ENCODE measurements at places on chromosomes 11 and 22. TPM values are rescaled to one million over a fixed set of nuclear protein-coding genes. Genes with fewer than 3 reads are reported as not detected.

GRCh38 chr11:59172345-59173079, 580 bp downstream of the DTX4 start:
- no peak for DNase-seq

RAPSN gene
- 0.14 TPM for total RNA-seq

- no peak for DNase-seq
Observed at GRCh38 chr11:80505771-80506170, 1064.9 kb upstream of the TENM4 start.

- DNase-seq: no peak
Observed at GRCh38 chr11:85889676-85890579, 34.7 kb downstream of the CCDC83 start.

DNA sequence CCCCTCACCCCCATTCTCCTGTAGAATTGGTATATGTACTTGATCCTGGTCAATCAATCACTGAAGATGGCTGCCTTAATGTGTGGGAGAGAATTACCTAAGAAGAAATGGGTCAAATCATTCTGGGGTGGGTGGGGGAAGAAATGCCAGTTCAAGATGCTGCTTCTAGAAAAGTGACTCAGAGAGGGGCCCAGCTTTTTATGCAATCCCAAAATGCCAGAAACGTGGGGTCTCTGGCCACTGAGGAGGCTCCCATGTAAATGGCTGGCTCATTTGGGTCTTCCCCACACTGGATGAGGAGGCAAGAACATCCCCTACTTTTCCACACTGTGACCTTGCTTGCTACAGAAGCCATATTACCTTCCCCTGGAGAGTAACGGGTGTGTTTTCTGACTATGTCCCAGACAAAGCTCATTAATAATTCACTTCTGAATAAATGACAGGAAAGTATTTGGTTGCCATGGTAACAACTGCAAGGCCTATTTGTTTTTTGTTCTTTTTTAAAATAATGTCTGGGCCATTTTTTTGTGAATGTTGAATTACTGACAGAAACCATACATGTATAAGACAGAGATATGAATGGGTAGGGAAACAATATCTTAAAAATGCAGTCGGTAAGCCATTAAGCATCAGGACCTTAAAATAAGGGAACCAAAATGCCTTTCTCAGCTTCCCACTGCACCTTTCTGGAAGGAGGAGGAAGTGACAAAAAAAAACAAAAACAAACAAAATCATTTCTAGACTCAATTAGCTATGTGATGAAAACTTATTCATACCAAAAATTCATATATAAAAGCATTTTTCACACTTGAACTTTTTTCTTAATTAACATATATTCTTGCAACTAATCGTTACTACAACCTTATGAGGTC, 32.0 kb downstream of the SLC1A2 start:
- DNase-seq: no peak

MSANTD2 gene
- 8.1 TPM for total RNA-seq

DNA sequence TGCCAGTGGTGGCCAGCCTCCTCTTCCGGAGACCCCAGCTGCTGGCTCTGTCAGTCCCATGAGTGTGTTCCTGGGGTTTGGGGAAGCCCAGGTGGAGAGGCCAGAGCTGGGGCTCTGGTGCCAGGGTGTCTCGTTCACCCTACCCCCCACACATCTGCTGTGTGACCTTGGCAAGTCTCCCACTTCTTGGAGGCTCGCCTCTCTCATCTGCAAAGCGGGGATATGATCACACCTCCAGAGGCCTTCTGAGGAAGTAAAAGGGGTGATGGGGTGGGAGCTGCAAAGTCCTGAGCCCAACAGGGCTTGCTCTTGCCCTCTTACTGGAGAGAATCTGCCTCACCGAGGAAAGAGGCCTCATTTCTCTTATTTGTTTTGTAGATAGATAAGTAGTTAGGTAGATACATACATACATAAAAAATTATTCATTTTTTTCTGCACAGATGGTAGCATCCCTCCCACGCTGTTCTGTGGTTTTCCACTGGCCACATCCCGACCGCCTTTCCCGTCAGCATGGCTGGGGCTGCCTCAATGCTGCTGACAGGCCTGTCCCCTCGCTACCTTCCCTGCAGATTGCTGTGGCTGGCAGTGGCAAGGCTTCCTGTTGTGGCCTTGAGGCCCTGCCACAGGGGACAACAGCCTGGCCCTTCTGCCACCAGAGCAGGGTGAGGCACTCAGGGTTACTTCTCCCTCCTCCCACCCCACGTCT, 23.9 kb downstream of the MYO7A start:
- DNase-seq: no peak

- DNase-seq: no peak
Observed at GRCh38 chr11:110077831-110078325, 15.3 kb upstream of the ZC3H12C start.

GRCh38 chr11:44573333-44573732, 7.9 kb downstream of the CD82 start:
- no peak for DNase-seq

- DNase-seq: no peak
Observed at GRCh38 chr11:43392713-43393112, 34.0 kb downstream of the TTC17 start.

GRCh38 chr22:33842421-33843094, 77.7 kb downstream of the LARGE1 start:
- DNase-seq: no peak

C1QTNF5 gene
- total RNA-seq: 101 TPM

DNA sequence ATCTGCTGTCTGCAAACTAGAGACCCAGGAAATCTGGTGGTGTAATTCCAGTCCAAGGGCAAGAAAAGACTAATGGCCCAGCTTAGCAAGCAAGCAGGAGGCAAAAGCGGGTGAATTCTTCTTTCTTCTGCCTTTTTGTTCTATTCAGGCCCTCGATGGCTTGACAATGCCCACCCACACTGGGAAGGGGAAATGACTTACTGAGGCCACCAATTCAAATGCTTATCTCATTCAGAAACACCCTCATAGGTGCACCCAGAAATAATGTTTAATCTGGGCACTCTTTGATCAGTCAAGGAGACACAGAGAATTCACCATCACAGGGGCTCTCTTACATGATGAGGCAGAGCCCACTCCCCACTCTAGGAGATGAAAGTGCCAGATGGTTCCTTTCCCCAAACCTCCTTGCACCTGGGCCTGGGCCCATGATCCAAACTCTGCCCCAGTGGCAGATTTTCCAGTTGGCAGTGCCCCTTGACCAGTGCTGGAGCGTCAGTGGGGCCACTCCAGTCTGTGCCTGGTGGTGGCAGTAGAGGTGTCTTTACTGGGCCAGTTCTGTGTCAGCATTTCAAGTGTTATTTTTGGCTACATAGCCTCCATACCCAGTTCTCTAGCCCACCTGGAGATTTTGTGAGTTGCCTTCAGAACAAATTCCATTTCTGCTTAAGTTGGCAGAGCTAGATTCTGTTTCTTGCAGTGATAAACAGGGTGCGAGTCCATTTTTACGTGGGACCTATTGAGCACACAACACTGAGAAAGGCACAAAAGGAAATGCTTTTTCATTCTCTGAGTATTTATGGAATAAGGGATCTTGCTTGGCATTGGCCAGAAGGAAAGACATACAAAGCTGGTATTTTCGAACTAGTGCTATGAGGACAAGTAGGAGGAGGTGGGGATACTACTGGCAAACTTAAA, 7.5 kb downstream of the ELMOD1 start:
- DNase-seq: no peak

CCDC73 gene
- total RNA-seq: not detected

DNA sequence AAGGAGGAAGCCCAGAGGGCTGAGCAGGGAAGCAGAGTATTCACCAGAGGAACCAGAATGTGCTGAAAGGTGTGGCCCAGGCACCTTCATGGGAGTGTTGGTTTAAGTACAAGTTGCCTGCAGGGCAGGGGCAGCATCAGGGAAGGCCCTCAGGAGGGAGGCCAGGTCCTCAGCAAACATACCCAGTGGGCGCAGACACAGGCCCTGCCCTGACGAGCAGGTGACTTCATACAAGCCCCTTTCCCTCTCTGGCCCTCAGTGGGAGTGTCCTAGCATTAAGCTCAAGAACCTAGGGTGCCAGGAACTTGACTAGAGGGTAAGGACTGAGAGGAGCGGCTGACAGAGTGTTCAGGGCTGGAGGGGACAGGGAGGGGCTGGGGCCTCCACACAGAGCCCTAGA, 7.5 kb upstream of the CASTOR1 start:
- DNase-seq: no peak

- DNase-seq: no peak
Observed at GRCh38 chr22:23849009-23850006, 8.4 kb upstream of the SLC2A11 start.

- no peak for DNase-seq
Observed at GRCh38 chr11:94449437-94449836, 44.2 kb downstream of the MRE11 start.

- DNase-seq: no peak
Observed at GRCh38 chr11:89516496-89516895, 25.3 kb upstream of the NOX4 start.

DNA sequence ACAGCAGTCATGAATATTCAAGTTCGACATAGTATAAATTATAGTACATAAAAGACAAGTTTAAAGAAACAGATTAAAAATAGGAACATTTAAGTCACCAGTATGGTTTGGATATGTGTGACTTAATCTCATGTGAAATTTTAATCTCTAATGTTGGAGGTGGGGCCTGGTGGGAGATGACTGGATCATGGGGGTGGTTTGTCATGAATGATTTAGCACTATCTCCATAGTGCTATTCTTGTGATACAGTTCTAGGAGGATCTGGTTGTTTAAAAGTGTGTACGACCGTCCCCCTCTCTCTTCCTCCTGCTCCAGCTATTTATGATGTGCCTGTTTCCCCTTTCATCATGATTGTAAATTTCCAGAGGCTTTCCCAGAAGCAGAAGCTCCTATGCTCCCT, 3.3 kb downstream of the KDM4E start:
- no peak for DNase-seq

DNA sequence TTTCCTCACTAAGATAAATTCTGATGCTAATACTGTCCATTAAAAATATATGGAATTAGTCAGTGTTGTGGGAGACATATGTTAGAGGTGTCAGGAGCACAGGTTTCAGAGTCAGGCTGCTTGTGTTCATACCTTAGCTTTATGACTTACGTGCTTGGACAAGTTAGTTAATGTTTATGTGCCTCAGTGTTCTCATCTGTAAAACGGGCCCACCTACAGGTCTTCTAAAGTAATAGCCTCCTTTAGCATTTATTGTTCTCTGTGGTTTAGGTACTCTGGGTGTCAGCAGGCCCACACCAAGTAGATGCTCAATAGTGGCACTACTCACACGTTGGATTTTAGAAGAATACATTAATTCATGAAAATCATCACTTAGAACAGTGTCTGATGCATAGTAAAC, 308.7 kb upstream of the ZC3H12C start:
- no peak for DNase-seq

TRPC6 gene
- 0.04 TPM for total RNA-seq

GRCh38 chr22:37765953-37766576, 41.7 kb upstream of the GCAT start:
- DNase-seq: no peak

DNA sequence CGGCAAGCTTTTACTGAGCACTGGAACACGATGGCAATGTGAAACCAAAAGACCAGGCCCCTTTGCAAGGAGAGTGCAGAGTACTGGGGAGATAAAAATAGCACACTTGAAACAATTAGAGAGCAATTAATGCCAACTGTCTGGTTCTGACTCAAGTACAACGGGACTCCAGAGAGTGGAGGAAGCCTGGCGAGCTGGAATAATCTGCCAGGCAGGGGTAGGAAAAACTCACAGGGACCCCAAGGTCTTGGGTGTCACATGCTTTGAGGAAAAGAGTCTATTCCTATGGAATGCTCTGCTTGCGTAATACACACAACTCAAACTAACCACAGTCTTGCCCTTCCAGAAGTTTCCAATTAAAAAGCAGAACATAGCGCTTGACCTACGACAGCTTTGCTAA, 113.0 kb upstream of the CLMP start:
- DNase-seq: no peak

DNA sequence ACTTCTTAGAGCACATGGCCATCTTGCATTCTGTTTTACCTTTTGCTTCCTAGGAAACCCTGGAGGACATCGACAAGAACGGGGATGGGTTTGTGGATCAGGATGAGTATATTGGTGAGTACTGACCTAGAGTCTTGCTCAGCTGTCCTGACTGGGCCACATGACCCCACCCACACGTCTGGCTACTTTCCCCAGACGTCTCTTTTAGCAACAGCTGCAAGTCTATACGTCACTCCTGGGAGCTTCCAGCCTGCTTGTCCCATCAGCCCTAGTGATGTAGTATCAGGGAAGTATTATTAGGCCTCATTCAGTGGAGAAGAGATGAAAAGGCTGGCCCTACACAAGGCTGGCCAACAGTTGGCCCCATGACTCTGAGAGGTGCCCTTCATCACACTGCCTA, 9.6 kb downstream of the RCN1 start:
- no peak for DNase-seq

DNA sequence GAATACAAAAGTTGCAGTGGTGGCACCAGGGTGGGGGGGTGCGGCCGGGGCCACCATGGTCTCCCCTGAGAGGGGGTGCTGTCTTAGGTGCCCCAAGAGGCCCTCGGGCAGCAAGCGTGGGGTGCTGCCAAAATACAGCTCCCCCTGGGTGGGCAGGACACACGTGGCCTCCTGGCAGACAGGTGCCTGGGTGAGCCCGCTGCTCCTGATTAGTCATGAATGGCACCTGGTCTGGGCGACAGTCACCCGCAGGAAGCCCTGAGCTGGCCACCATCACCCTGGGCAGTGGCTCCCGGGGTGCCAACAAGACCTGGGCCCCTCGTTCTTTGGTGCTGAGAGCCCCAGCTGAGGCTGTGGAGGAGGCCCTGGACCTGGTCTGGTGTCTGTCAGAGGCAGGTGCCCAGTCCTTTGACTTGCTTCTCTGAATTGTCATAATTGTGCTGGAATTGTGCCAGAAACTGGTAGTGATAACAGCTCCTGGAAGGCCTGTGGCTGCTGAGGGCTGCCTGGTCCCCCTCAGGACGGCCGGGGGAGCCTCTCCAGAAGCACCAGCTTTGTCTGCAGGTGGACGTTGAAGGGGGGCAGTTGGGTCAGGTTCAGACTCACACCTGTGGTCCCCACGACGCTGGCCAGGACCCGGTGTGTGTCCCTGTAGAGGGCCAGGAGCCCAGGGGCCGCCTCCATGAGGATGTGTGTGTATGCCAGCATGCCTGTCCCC, 14.8 kb downstream of the ALG12 start:
- DNase-seq: no peak

DNA sequence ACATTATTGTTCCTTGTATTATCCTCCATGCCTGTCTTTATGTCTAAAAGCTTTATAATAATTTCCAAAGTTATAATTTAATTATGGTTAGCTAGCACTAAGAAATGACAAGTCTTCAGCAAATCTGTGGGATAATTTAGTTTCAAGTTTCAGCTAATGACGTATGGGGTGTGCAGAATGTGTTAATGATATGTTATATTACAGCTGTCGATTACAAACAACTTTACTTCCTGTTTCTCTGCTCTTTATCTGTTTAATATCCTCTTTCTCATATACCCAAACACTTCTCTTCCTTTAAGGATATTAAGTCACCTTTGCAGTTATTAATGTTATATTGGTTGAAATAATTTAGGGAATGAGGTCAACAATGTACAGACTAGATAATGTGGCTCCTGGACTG, 161.8 kb downstream of the CASP12 start:
- no peak for DNase-seq

TCF20 gene
- 23.3 TPM for total RNA-seq

CSKMT gene
- total RNA-seq: 7.5 TPM

DNA sequence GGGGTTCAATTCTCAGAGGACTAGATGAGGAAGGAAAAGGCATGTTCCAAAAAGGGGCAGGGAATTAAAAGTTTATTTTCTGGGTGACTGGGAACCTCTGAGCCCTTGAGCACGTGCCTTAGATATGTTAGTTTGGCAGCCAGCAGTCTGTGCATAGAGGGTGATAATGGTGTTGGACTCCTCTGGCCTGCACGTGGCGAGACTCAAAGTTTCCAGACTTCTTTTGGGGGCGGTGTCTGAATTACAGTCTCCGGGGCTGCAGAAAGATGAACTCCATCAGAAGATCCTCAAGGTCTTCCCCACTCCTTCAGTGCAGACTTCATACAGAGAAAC, 861 bp upstream of the ZNRF3 start:
- DNase-seq: no peak

All from pulmonary artery endothelial cell (primary cell).